ENCODE measurements at places on chromosomes 12 and 14. TPM values are rescaled to one million over a fixed set of nuclear protein-coding genes. Genes with fewer than 3 reads are reported as not detected.

DNA sequence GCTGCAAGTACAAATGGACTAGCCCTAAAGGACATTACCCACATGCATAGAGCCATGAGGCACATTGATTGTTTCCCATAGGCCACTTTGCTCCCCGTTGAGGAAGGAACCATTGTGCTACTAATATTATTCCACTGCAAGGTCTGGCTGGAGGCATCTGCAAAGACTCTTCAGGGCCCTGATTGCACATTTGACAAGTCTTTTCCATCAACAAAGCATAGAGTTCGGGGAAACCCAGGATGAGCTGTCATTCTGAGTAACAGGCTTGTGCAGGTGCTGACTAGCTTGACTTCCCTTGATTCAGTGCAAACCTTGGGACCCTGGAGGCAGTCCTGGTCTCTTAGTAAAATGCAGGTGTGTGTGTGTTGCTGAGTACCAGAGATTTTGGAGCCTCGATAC, 73.8 kb downstream of the SUSD6 start:
- H3K27ac ChIP-seq = peak overlapping the region; percentile 83
- H3K4me3 ChIP-seq = no peak overlapping the region
- H3K4me1 ChIP-seq = peaks cover 91% of the 10 kb centered on the region

The PTGER2 gene
- not detected for total RNA-seq

DNA sequence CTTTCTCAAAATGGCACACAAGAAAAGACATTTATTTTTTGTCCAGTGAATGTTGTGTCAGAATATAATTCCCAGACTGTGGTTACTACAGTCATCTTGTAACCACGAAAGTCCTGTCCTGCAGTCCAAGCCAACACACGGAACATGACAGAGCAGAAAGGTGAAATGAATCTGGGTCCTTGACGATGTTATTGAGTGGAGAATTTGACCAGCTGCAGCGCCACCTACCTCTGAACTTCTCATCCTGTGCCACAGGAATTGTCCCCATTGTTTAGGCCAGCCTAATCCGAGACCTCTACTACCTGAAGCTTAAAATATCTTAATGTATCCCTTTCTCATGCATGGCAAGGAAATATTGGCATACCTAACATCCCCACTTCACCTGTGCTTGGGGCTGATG, 64.1 kb upstream of the OTX2 start:
- peak; percentile 82 for DNase-seq
- H3K36me3 ChIP-seq = no peaks in the 10 kb centered on the region
- H3K4me3 ChIP-seq = no peak overlapping the region
- H3K4me1 ChIP-seq = no peaks in the 10 kb centered on the region
- H3K27ac ChIP-seq = no peak overlapping the region
- no peaks in the 10 kb centered on the region for H3K27me3 ChIP-seq

- no peaks in the 10 kb centered on the region for H3K27me3 ChIP-seq
- H3K36me3 ChIP-seq = no peaks in the 10 kb centered on the region
- no peak for DNase-seq
Measured at GRCh38 chr12:83573671-83574070, 887.0 kb downstream of the TMTC2 start.

The ZDHHC22 gene
- total RNA-seq = not detected

Data from Karpas-422 (cell line).